BE2C (cell line): ENCODE measurements at places on chromosomes 13 and 19.

DNA sequence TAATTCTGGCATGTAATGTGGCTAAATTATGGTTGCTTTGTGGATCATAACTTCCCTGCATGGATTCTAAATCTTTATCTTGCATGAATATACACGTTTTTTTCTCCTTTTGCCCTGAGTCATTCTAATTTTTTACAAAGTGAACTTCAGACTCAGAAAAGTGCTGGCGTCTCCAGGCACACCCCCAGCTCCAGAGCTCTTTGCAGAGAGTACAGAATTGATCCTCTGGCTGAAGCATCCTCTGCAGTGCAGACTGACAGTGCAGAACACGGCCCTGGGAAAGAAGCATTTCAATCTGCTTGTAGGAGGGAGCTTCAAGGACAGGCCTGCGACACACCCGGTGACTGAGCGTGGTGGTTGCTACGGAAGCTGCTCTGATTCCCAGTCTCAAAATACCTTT, 228.1 kb downstream of the FGF9 start:
- no peak for DNase-seq

- peak; percentile 67 for DNase-seq
These were observed 388.9 kb upstream of the DACH1 start for GRCh38 chr13:72255908-72256307.

GRCh38 chr13:109533350-109533749, 253.0 kb downstream of the IRS2 start:
- DNase-seq: no peak

GRCh38 chr19:11486661-11487503, 6.0 kb upstream of the ELAVL3 start:
- DNase-seq: no peak

DNA sequence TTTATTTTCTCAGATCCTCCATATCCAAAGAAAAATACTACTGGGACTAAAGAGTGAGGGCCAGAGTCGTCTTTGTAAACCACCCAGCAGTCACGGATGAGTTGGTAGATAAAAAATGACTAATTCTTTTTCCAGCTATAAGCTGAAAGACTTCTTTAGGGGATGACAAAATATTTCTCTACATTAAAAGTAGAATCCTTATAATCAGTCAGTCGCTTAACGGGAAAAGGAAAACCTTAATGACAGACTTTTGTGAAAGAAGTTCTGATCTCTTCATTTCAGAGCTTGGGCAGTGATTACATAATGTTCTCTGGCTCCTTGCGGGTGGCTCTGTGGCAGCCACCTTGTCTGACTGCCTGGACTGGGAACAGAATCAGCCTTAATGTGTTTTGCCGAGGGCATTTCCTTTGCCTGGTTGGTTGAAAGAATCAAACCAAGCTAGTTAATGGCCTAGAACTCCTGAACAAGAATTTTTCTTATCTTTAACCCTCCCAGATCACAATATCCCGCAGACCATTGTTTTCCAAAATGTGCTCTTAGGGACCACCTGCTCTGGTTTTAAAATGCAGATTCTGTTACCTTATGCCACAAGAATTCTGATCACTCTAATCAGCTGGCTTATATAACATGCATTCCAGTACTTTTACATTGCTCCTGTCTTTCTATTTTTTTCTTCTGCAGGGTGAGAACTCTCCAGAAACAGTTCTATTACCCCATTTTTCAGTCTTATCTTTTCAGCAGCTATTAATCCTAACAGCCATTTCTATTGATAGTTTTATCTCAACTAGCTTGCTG, 2.5 kb downstream of the ITM2B start:
- DNase-seq: peak; percentile 85

DNA sequence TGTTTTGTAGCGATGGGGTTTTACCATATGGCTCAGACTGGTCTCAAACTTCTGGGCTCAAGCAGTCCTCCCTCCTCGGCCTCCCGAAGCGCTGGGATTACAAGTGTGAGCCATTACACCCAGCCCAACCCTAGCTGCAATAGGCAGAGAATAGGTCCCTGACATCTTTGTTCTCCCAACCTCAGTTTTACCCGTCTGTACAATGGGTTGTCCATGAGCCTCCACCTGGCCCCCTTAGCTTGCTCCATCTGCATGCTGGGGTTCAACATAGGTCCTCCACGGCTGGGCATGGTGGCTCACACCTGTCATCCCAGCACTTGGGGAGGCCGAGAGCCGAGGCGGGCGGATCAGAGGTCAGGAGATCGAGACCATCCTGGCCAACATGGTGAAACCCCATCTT, 14.4 kb downstream of the NFIC start:
- no peak for DNase-seq
